ENCODE measurements at places on chromosomes 2 and 18. TPM values are rescaled to one million over a fixed set of nuclear protein-coding genes. Genes with fewer than 3 reads are reported as not detected.

DNA sequence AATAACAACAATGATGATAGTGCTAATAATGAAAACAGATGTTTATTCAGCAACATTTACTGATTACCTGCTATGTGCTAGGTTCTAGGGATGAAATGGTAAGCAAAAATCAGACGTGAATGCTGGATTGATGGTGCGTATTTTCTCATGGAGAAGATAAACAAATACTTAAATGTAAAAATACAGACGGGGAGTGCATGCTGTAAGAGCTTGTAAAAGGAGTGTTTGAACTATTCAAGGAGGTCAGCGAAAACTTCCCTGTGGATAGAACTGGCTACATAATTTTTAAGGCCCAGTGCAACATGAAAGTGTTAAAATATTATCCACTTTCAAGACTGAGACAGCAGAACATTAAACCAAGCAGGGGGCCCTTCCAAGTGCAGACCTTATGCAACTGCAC, 22.1 kb downstream of the MTX2 start:
- no peak for DNase-seq

- no peak for DNase-seq
These were observed 5.0 kb downstream of the C1D start for GRCh38 chr2:68057658-68058396.

DNA sequence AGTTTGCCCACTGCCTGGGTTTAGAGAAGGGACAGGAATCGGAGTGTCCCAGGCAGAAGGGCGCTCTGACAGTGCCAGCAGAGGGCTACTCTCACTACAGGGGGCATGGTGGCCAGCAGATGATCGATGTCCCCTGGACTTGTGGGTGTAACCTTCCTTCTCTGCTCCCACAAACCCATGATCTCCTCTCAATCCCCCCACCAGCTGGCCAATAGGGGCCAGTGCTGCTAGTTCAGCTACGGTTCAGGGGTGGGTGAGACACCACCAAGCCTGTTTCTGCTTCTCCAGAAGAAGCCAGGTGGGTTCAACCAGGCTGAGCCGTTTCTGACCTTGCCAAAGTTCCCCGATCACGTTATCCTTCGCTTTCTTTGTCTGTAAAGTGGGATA, 1.3 kb downstream of the NPPC start:
- DNase-seq: no peak

- no peak for DNase-seq
These were observed 7.6 kb upstream of the ASXL2 start for GRCh38 chr2:25885933-25886332.

- no peak for DNase-seq
These were observed 1.8 kb downstream of the GPD2 start for GRCh38 chr2:156437931-156438410.

DNA sequence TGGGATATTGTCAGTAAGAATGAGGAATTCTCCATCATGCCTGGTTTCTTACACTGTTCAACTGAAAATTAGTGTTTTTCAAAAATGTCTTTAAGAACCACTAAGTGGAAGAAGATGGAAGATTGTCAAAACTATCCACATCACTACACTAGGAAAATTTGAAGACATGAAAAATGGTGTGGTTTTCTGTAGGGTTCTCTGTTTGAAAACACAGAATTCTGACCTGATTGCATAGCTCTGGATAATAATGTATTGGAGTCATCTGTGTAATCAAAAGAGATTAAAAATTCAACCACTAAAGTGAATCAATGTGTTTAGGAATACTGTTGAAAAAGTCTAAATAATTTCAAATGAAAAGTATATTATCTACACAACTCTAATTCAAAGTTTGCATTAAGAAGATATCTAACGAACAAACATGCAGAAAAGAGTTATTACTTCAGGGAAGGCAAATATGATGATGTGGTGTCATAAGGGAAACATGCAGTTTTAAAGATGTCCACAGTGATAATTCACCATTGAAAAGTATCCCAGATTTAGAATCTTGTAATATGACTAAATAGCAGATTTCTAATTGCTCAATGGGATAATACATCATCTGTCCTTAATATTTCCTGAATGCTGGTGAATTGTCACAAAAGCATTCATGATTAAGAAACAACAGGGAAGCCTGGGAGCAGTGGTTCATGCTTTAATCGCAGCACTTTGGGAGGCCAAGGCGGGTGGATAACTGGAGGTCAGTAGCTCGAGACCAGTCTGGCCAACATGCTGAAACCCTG, 116.9 kb downstream of the ERBB4 start:
- no peak for DNase-seq

DNA sequence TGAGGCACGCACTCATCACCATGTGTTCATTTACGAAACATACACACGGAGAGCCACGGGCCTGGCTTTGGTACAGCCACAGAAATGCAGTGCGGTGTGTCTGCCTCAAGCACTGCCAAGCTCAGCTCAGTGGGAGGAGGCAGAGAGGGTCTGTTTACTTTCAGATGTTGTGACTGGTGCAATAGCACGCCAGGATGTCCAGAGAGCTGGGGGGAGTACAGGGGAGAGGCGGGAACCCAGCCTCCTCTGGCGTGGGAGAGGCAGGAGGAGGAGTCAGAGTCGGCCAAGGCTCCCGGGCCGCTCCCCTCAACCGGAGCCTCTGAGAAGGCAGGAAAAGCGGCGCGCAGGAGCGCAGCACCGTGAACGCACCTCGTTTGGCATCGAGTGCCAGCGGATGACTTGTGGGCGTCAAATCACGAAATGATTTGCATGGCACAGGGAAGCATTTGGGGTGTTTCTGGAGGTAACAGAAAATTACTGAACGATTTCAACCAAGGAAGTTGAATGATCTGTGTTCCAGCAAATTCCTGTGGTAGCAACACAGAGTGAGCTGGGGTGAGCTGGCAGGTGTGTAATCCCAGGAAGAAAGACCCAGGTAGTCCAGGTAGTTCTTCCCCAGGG, 143.0 kb downstream of the ZNF516 start:
- DNase-seq: no peak

DNA sequence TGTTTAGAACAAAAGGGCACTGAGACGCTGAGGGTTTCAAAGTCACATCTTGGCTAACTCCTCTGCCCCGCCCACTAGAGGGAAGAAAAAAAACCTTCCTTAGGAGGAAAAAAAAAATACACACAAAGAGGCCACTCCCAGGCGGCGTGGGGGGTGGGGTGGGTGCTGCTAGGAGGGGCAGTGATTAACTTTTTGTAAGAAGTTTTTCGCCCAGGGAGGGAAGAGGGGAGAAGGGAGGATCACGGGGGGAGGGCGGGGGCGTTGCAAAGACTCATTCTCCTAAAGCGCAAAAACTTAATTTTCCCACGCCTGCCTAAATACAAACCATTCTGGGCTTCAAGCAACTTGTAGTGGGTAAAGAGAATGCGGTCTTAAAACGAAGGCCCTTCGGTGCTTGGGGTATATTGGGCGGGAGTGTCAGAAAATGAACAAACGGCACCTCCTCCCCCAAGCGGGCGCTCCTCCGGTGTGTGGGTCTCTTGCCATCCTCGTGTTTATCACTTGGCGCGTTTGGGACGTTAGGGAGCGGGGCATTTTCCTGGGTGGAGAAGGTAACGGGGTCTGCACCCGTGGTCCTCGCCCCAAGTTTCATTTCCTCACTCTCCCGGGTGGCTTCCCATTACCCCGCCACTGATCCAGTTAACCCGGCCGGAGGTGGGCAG, 1.7 kb downstream of the CXCR4 start:
- peak; percentile 82 for DNase-seq

DNA sequence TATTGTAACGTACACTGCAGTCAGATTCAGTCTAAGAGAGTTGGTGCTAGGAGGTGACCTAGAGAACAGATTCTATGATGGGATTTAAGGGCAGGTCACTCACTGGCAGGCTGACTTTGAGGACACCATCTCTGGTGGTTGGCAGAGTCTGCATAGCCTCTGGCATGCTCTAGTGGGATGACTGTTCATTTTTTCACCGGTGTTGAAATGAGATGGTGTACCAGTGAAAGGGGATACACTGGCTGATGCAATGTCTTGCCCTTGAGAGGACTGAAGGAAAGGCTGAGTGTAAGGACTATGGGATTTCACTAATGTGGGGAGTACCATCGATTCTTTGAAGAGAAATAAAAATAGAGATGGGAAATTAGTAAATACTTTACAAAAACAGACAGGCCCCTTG, 186.9 kb upstream of the PIEZO2 start:
- DNase-seq: no peak

DNA sequence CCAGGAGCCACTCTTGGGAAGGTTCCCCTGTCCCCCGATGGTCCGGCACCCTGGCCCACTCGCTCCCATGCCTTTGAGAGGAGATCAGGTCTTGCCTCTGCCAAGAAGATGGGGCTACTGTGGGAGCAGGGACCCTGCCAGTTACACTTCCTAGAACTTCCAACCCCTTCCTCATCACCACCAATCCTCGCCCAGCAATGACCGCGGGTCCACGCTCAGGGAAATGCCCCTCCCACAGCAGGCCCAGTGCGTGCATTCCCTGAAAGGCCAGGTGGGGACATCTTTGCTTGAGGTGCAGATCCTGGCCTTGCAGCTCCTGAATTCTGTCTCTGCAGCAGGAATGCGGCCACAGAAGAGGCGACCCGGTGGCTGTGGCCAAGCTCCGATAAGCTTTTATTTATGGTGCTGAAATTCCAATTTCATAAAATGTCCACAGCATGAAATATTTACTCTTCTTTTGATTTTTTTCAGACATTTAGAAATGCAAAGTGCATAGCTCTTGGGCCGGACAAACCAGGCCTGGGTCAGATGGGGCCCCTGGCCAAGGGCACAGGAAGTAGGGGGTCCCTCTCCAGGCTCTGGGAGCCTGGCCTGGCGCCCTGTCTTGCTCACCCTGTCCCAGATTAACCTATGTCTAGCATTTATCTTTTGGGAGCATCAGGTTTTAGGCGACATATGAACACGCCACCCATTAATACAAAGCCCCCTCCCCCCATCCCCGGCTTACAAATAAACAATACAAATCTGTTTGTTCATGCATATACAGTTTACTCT, 29.8 kb downstream of the PXDN start:
- no peak for DNase-seq

GRCh38 chr2:127961729-127962128, 66.1 kb downstream of the SAP130 start:
- no peak for DNase-seq

- no peak for DNase-seq
These were observed 417.9 kb downstream of the CDH7 start for GRCh38 chr18:66168685-66169235.

DNA sequence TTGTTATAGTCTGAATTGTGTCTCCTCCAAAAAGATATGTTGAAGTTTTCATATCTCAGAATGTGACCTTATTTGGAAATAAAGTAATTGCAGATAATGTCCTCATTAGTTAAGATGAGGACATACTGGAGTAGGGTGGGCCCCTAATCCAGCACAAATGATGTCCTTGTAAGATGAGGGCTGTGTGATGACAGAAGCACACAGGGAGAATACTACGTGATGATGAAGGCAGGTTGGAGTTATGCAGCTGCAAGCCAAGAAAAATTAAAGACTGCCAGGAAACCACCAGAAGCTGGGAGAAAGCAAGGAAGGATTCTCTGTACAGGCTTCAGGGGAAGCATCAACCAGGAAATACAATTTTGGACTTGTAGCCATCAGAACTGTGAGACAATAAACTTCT, 58.3 kb upstream of the PNPT1 start:
- DNase-seq: no peak

DNA sequence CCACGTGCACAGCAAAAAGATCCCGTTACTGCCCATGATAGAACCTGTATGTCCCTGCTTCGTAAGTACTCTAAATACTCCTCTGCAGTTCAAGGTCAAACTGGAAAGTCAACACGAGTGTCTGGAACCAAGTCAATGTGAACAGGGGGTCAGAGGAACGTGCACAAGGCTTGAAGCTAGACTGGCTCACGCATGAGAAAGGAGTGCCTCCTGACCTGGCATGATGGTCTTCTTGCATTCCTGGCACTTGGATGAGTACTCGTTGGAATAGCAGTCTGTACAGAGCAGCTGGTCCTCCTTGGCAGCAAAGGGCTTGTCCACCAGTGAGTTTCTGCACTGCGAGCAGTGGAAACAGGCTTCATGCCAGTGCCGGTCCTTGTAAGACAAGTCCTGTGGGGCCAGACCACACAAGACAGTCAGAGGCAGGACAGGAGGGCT, 25.5 kb downstream of the FHL2 start:
- no peak for DNase-seq

DNA sequence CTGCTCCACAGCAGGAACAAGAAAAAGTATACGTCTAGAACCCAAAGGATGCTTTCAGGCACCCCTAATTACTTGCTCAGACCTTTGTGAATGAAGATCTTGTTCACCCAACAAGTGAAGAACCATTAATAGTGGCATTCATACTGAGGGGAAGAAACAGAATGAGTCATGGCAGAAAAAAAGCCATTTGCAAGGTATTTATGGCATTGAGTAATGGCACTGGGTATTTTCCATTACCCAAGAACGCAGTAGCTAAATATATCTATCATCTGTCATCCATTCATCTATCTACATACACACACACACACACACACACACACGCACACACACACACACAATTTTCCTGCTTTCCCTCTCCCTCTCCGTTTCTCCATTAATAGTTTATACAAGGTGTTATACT, 56.4 kb upstream of the XIRP2 start:
- no peak for DNase-seq

DNA sequence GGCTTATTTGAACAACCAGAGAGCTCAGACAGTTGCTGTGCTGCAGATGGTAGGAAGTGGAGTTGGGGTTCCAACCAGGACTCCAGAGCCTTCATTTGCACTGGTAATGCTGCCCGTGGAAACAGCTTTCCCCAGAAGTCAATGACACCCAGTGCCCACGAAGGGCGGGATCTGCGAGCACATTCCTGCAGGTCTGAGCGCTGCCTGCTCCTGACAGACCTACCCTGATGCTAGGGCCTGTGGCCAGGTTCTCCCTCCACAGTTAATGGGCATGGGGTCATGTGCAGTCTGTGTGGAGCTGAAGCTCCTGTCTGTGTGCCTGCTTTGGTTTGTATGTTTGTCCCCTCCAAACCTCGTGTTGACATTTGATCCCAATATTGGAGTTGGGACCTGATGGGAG, 299.0 kb upstream of the HS6ST1 start:
- DNase-seq: no peak

GRCh38 chr18:3230401-3231334, 10.9 kb upstream of the MYOM1 start:
- DNase-seq: no peak

DNA sequence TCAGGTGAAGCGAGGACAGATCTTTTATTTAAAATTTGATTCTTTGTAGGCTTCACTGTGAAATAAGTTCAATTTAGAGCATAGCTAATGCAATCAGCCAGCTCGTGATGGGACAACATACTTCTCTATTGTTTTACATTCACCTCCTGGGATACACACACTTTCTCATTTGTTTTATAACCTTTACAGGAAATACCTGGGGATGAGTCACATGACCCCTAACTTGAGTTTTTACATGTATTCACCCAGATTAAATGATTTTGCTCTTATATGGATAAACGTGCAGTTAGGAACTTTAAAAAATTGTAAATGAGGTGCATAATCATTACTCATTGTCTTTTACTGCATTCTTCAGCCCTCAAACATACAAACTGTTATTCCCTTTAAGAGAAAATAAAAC, 152.1 kb downstream of the NEDD4L start:
- no peak for DNase-seq

GRCh38 chr18:29418136-29418535, 1241.2 kb upstream of the CDH2 start:
- DNase-seq: no peak

Gene SCYGR6
- not detected for total RNA-seq

Gene ARHGAP15
- total RNA-seq: 71.2 TPM

Gene FOXD4L1
- total RNA-seq: 0.12 TPM

Gene XDH
- total RNA-seq: not detected

Gene KIF1A
- total RNA-seq: 3.8 TPM

Gene DSG4
- total RNA-seq: not detected

Gene ANKRD44
- 123 TPM for total RNA-seq

Gene DSC2
- total RNA-seq: not detected

Gene CFAP221
- total RNA-seq: not detected

Gene RAPGEF4
- not detected for total RNA-seq

Gene SP3
- 79.9 TPM for total RNA-seq
